Astrocyte of the spinal cord (primary cell): ENCODE measurements at places on chromosomes 4 and X.

DNA sequence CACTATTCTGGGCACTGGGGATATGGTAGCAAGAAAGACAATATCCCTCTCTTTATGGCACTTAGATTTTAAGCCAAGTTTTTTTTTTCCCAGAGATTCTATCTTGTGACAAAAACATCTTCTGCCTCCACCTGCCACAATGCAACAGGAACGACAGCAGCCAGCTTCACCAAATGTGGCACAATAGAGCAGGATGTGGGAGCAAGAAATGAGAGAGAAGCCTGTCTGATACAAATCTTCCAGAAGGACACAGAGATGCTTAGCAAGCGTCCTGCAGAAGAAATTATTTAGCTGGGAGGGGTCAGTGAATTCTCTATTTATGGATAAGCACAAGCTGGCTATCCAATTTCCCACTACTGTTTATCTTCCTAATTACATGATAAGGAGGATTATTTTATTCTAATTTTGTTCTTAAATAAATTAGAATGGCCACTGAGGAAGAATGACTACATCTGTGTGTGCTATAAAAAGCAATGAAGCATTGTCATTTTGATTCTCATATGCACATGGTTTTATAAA is 27.1 kb upstream of the ZNF330 start:
- no peak for DNase-seq

DNA sequence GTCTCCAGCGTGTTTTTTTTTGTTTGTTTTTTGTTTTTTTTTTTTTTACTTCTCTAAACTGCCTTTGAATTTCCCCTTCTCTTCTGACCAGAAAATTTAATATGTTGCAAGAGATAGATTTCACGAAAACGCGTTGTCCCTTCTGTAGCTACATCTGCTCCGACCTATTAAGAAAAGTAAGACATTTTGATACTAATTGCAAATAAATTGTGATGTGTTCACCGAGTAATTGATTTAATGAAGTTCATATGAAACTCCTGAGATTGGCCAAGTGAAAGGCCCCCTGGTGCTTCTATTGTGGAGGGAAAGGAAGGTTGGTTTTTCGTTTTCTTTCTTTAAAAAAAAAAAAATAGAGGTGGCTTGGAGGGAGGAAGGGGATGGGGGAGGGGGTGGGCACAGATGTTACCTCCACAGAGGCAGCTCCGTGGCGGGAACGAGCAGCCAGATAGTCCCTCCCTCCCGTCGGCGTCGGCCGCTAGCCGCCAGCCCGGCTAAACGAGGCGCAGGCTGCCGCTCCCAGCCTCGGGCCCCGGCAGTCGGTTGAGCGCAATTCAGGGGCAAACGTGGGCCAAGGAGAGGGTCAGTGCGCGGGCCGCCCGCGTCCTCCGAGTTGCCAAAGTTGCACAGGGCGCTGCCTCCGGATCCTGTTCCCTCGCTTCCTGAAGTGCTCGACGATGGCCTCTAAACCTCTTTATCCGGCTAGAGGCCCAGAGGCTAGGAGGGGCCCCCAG is 139.1 kb upstream of the ZIC3 start:
- no peak for DNase-seq

- DNase-seq, result peak; percentile 58
Observed at GRCh38 chrX:25144043-25144940, 128.5 kb upstream of the ARX start.

DNA sequence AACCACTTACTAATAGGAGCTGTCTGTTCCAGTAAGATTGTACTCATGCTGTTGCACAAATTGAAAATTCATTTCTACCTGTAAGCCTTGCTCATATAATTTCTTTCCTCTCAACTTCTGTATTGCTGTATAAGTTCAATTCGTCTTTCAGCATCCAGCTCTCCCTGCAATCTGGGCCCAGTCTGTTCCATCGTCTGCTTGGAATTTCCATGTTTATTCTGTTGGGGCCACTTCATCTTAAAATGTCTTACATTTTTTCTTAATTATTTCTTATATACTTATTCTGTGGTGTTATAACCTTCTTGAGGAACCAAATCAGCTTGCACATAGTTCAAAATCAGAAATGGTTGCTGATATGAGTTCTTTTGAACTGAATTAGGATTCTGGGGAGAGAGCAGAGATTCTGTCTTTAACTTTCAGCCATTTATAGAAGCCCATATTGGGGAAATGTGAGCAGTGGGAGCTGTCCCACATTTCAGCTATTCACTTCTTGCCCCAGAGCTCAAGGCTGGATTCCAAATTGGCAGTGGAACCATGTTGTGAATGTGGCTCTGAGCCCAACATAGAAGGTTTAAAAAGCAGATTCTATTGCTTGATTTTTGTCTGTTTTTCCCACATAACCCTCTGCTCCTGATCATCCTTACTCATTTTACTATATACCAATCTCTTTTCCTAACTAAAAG is 291.9 kb downstream of the BMPR1B start:
- peak; percentile 63 for DNase-seq

DNA sequence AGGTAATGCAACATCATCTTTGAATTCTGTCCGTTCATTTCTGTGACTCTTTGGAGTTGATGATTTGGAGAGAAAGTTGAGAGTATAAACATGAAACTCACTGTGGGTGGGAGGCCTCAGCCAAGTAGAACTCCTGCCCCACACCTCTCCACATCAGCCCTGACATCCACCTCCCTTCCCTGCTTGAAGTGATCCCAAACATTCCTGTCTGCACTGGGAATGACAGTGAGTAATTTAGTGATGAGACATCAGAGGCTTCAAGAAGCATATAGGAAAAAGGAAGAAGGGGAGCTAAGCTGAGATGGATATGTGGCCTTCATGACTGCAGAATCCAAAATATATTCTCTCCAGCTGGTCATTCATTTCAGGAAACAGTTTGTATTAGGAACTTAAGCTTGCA is 151.8 kb downstream of the SPATA18 start:
- no peak for DNase-seq

DNA sequence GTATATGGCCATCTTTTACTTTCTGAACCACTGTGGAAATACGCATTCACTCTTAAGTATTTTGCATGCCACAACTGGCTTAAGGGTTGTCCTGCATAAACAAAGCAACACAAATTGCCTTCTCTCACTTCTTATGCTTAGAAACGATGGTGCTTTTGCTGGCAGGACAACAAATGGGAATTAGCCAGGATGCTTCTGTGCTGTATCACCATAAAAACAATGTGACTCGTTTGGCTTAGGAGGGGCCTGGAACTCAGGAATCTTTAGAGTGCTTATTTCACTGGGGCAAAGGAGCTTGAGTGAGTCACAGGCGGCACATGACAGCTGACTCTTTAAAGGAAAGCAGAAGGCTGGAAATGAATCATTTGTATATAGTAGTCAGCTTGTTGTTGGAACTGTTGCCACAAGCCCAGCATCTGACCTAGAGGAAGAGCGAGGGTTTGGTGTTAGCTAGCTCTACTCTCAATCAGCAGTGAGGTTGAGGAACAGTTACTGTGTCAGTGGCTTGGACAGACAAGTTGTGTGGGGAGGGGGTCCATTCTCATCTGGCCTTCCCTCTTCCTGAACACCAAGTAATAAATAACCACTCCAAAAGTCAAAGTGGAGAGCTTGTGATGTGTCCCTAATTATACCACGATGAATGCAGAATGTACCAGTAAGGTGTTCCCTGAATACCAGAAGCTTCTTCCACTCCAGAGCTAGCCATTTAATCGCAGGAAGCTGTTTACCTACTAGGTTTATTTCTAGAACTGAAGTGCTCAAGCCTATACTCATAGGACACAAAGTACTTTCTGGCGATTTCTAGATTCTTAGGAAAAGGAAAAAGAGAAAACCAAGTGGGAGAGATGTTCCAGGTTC is 293.1 kb downstream of the CAMK2D start:
- peak; percentile 100 for DNase-seq

GRCh38 chrX:16212024-16212423 is 44.7 kb downstream of the MAGEB17 start:
- peak; percentile 10 for DNase-seq

GRCh38 chrX:39873117-39873516 is 224.6 kb downstream of the BCOR start:
- DNase-seq, result no peak

- peak; percentile 17 for DNase-seq
Observed at GRCh38 chrX:97524997-97525396, 641.3 kb downstream of the RPA4 start.

- DNase-seq, result no peak
Observed at GRCh38 chr4:122583906-122584305, 37.0 kb downstream of the IL21 start.

GRCh38 chr4:120158046-120158445 is 91.4 kb upstream of the MAD2L1 start:
- DNase-seq, result no peak

DNA sequence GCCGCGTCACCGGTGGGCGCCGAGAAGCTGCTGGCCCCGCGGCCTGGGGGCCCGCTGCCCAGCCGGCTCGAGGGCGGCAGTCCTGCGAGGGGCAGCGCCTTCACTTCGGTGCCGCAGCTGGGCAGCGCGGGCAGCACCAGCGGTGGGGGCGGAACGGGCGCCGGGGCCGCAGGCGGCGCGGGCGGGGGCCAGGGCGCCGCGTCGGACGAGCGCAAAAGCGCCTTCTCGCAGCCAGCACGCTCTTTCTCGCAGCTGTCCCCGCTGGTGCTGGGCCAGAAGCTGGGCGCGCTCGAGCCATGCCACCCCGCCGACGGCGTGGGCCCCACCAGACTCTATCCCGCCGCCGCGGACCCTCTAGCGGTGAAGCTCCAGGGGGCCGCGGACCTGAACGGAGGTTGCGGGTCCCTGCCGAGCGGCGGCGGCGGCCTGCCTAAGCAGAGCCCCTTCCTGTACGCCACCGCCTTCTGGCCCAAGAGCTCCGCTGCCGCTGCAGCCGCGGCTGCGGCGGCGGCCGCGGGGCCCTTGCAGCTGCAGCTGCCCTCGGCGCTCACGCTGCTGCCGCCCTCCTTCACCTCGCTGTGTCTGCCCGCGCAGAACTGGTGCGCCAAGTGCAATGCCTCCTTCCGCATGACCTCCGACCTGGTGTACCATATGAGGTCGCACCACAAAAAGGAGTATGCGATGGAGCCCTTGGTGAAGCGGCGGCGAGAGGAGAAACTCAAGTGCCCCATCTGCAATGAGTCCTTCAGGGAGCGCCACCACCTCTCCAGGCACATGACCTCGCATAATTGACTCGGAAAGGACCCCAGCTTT is 5.6 kb downstream of the PRDM8 start:
- DNase-seq, result no peak

- DNase-seq, result no peak
Observed at GRCh38 chr4:10056334-10057022, 35.2 kb upstream of the SLC2A9 start.

GRCh38 chrX:155023907-155024833 is 1.6 kb upstream of the F8 start:
- DNase-seq, result no peak

DNA sequence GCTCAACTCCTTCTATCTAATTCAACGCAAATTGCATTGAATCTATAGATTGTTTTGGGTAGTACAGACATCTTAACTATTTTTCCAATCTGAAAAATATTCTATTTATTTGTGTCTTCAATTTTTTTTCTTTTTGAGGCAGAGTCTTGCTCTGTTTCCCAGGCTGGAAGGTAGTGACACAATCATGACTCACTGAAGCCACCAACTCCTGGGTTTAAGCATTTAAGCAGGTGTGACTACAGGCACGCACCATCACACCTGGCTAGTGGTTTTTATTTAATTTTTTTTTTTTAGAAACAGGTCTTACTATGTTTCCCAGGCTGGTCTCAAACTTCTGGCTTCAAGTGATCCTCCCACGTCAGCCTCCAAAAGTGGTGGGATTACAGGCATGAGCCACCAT is 98.3 kb downstream of the GK start:
- DNase-seq, result no peak

DNA sequence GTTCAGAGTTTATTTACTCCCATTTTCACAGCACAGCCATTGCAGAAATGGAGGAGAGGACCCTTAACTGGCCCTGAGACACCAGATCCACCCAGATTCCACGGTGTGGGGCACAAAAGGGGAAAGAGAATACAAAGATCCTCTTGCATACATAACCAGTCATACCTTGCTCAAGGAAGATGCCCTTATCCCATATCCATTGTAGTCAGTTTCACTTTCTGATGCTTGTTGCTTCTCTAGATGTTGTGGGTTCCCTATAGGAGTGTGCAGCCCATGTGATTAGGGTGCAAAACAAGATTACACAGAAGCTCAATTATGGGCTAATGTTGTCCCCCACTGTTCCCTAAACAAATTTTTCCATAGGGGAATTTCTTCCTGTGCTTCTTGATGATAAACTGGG is 1309.0 kb upstream of the PABPC4L start:
- DNase-seq, result no peak
